ENCODE measurements at places on chromosomes 7 and 10. TPM values are rescaled to one million over a fixed set of nuclear protein-coding genes. Genes with fewer than 3 reads are reported as not detected.
A peak's percentile ranks its signal among the peaks of the same experiment; 100 is the strongest.

Gene KLLN
- 1.5 TPM for total RNA-seq

Gene SPOCK2
- 24.1 TPM for total RNA-seq

Gene TMEM176A
- 33.1 TPM for total RNA-seq

Gene HTR5A
- total RNA-seq, result not detected

Gene KAZALD1
- 8.2 TPM for total RNA-seq

Gene KAT6B
- 161 TPM for total RNA-seq

Gene SVOPL
- total RNA-seq, result not detected

Gene WBP1L
- total RNA-seq, result 47.6 TPM

Gene EEPD1
- 15.3 TPM for total RNA-seq

DNA sequence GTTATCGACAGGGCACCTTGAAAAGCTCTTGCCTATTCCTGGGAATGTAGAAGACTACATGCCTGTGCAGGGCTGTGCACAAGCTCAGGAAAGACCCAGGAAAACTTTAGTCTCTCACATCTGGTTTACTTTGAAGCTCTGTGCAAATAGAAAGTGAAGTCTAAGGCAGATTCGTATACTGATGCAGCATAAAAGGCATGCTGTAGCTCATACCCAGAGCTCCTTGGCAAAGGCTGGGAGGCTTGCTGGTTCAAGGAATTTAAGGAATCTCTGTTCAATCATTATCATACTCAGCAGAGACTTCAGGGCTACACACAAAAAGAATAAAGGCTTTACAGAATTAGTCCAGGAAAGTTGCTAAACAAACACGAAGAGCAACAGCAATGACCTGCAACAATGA is 192.0 kb downstream of the OTUD1 start:
- no peak for DNase-seq
- H3K27ac ChIP-seq, result no peak overlapping the region

- peaks cover 6% of the 10 kb centered on the region for H3K27me3 ChIP-seq
- peaks cover 19% of the 10 kb centered on the region for H3K4me1 ChIP-seq
- DNase-seq, result peak; percentile 21
- H3K36me3 ChIP-seq, result no peaks in the 10 kb centered on the region
- H3K27ac ChIP-seq, result peak overlapping the region; percentile 99
These were observed 113.2 kb upstream of the RHEB start for GRCh38 chr7:151632750-151633515.

DNA sequence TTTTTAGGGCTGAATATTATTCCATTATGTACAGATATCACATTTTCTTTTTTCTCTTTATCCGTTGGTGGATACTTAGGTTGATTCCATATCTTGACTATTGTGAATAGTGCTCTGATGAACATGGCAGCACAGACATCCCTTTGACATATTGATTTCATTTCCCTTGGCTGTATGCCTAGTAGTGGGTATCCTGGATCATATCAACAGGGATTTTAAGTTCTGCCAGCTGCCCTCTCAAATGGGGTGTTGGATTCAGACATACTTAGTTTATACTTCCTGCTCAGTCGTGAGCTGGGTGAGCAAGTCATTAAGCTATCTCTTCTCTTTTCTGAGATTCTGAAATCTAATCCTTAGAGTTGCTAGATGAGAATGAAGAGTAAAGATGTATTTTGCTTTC is 139.6 kb upstream of the SORCS3 start:
- no peak overlapping the region for H3K4me3 ChIP-seq
- H3K4me1 ChIP-seq, result no peaks in the 10 kb centered on the region
- H3K27ac ChIP-seq, result no peak overlapping the region

DNA sequence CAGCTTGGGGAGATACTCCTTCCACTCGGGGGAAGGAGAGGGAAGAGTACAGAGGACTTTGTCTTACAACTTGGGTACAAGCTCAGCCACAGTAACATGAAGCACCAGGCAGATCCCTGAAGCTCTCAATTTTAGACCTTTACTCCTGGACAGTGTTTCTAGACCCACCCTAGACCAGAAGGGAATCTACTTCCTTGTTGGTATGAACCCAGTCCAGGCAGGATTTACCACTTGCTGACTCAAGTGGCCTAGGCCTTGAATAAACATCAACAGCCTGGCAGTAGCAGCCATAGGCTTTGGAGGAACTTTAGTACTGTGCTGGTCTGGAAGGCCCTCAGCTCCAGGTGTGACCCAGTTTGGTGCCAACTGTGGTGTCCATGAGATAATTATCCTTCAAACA is 173.1 kb downstream of the ADRA2A start:
- H3K4me1 ChIP-seq, result no peaks in the 10 kb centered on the region
- no peaks in the 10 kb centered on the region for H3K36me3 ChIP-seq
- H3K4me3 ChIP-seq, result no peak overlapping the region
- DNase-seq, result no peak
- H3K27ac ChIP-seq, result no peak overlapping the region
- H3K27me3 ChIP-seq, result no peaks in the 10 kb centered on the region

- H3K4me3 ChIP-seq, result no peak overlapping the region
- DNase-seq, result no peak
- no peaks in the 10 kb centered on the region for H3K4me1 ChIP-seq
- no peak overlapping the region for H3K27ac ChIP-seq
- no peaks in the 10 kb centered on the region for H3K27me3 ChIP-seq
- no peaks in the 10 kb centered on the region for H3K36me3 ChIP-seq
These were observed 94.7 kb upstream of the JCAD start for GRCh38 chr10:30154126-30154525.

- no peak overlapping the region for H3K27ac ChIP-seq
- peaks cover 1% of the 10 kb centered on the region for H3K4me1 ChIP-seq
- H3K27me3 ChIP-seq, result no peaks in the 10 kb centered on the region
- H3K36me3 ChIP-seq, result peaks cover 7% of the 10 kb centered on the region
- H3K4me3 ChIP-seq, result no peak overlapping the region
These were observed 22.8 kb upstream of the ZNF282 start for GRCh38 chr7:149172534-149172920.

GRCh38 chr7:147081117-147081516 is 964.5 kb downstream of the CNTNAP2 start:
- no peaks in the 10 kb centered on the region for H3K36me3 ChIP-seq
- H3K4me3 ChIP-seq, result no peak overlapping the region
- DNase-seq, result no peak

DNA sequence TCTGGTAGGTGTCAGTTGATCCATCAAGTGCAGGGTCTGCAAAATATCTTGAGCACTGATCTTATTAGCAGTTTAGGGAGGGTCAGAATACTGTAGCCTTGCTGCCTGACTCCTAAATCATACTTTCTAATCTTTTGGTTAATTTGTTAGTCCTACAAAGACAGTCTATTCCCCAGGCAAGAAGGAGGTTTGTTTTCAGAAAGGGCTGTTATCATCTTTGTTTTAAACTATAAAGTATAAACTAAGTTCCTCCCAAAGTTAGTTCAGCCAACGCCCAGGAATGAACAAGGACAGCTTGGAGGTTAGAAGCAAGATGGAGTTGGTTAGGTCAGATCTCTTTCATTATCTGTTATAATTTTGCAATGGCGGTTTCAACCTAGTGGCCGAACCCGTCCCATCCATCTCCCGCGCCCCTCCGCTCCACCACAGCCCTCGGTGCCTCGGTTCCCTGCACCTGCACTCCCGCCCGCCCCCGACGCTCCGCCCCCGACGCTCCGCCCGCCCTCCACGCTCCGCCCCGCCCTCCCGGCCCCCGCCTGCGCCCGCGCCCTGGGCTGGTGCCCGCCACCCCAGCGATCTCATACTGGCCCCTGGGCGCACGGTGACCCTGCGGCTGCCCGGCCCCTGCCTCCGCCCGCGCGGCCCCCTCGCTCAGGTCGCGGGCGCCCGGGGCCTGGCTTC is at the start of gene ADCK2:
Gene ADCK2, plus strand, starts transcription at position 564 of the 681 bp plus-strand sequence. CDS start 386 bp downstream, outside the sequence.
- peak within 1 kb of the TSS; percentile 91 for H3K27ac ChIP-seq
- DNase-seq, result no peak
- H3K4me1 ChIP-seq, result no peaks in the 10 kb centered on the region
- H3K4me3 ChIP-seq, result peak within 1 kb of the TSS; percentile 80
- H3K36me3 ChIP-seq, result no peaks in the 10 kb centered on the region

DNA sequence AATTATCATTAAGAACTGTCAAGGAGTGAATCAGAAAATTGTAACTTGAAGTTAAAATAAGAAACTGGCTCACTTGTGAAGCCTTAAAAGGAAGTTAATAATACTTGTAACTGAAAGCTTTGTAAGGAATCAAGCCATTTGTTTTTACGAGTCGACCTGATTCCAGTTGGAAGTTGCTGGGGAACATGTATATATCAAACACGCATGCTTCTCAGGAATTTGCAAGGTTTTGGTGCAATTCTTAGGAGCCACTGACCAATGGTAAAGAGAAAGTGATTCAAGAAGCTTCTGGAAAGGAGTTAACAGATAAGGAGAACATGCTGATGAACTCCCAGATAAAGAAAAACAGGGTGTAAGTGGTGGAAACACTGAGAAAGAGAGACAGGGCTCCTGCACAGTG is 56.4 kb downstream of the ETV1 start:
- peak overlapping the region; percentile 74 for H3K27ac ChIP-seq
- no peak overlapping the region for H3K4me3 ChIP-seq
- no peaks in the 10 kb centered on the region for H3K27me3 ChIP-seq
- peaks cover 10% of the 10 kb centered on the region for H3K36me3 ChIP-seq

GRCh38 chr10:71426058-71426605 is 29.4 kb downstream of the CDH23 start:
- H3K36me3 ChIP-seq, result no peaks in the 10 kb centered on the region
- H3K27ac ChIP-seq, result no peak overlapping the region
- no peak for DNase-seq
- H3K4me3 ChIP-seq, result no peak overlapping the region
- H3K4me1 ChIP-seq, result peaks cover under 1% of the 10 kb centered on the region

DNA sequence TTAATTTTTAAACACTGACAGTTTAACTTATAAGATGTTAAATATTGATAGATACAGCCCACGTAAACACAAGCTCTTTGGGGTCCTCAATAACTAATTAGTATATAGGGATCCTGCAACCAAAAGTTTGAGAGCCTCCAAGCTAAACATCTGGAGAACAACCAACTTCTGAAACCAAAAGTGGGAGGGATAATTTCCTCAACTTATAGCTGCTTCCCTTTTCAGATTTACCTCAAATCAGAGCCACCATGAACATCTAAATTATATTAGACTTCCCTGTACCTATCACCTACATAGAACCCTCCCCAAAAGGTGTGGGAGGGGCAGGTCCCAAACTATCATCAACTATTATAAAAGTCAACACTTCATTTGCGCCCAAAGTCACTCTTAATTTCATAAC is 8.6 kb downstream of the PSAP start:
- H3K27me3 ChIP-seq, result no peaks in the 10 kb centered on the region
- no peak overlapping the region for H3K27ac ChIP-seq
- no peak for DNase-seq
- no peaks in the 10 kb centered on the region for H3K36me3 ChIP-seq
- no peak overlapping the region for H3K4me3 ChIP-seq

- no peaks in the 10 kb centered on the region for H3K4me1 ChIP-seq
- DNase-seq, result peak; percentile 60
- no peaks in the 10 kb centered on the region for H3K36me3 ChIP-seq
These were observed at the start of gene ALOX5 for GRCh38 chr10:45373576-45374349. Gene ALOX5 (plus strand): TSS chr10:45374216. CDS start chr10:45374280, 64 bp downstream.

GRCh38 chr10:49361735-49362568 is 33.9 kb downstream of the DRGX start:
- no peaks in the 10 kb centered on the region for H3K36me3 ChIP-seq
- no peaks in the 10 kb centered on the region for H3K27me3 ChIP-seq
- no peak for DNase-seq

DNA sequence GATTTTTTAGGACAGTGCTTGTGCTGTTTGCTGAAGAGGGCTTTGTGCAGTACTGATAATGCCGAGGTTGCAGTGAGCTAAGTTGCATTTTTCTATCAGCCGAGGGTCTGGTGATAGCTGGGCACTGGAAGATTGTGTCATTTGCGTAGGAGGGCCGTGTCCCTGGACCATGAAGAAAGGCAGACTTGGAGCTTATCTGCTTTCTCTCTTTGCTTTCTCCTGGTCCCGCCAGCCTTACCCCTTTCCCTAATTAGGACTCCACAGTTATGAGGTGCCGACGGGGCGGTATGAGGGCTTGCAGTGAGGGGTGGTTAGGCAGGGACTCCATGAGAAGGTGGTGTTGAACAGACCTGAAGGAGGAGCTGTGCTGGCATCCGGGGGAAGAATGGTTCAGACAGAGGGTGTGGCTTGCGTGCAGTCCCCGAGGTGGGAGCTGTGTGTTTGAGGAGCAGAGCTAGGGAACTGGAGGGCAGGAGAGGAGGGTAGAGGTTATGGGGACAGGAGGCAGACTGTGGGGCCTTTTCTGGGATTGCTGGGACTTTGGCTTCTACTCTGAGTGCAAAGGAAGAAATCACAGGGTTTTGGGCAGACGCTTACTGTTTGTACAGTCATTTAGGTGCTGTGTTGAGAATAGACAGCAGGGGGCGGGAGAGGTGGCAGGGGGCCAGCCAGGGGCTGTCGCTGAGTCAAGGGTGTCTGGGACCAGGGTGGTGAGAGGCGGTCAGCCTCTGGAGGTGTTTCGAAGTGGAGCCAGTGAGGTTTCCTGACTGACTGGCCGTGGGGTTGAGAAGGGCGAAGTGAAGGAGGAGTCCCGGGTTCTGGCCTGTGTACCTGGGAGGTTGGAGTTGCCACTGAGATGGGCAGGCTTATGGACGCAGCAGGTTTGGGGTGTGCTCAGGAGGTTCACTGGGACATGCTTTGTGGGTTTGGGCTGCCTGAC is 43.4 kb downstream of the PRF1 start:
- H3K4me3 ChIP-seq, result no peak overlapping the region
- DNase-seq, result peak; percentile 80
- no peak overlapping the region for H3K27ac ChIP-seq
- H3K36me3 ChIP-seq, result no peaks in the 10 kb centered on the region

- no peaks in the 10 kb centered on the region for H3K4me1 ChIP-seq
- peak; percentile 47 for DNase-seq
- no peak overlapping the region for H3K4me3 ChIP-seq
- no peaks in the 10 kb centered on the region for H3K27me3 ChIP-seq
- no peak overlapping the region for H3K27ac ChIP-seq
- H3K36me3 ChIP-seq, result no peaks in the 10 kb centered on the region
These were observed 14.0 kb downstream of the SLC29A4 start for GRCh38 chr7:5296611-5297226.

- H3K4me1 ChIP-seq, result peaks cover 5% of the 10 kb centered on the region
- H3K27ac ChIP-seq, result no peak overlapping the region
- H3K27me3 ChIP-seq, result no peaks in the 10 kb centered on the region
- no peak overlapping the region for H3K4me3 ChIP-seq
- H3K36me3 ChIP-seq, result no peaks in the 10 kb centered on the region
These were observed 172.4 kb upstream of the ZNF32 start for GRCh38 chr10:43821103-43821502.

DNA sequence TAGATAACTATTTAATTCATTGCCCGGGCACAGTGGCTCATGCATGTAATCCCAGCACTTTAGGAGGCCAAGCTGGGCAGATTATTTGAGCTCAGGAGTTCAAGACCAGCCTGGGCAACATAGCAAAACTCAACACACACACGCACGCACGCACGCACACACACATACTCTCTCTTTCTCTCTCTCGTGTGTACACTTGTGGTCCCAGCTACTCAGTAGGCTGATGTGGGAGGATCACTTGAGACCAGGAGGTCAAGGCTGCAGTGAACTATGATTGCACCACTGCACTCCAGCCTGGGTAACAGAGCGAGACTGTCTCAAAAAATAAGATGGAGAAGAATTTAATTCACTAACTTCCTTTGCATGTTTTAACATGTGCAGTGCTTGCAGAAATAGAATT is 38.1 kb downstream of the PTPN12 start:
- H3K4me1 ChIP-seq, result no peaks in the 10 kb centered on the region
- H3K36me3 ChIP-seq, result peaks cover 31% of the 10 kb centered on the region
- no peaks in the 10 kb centered on the region for H3K27me3 ChIP-seq
- H3K27ac ChIP-seq, result no peak overlapping the region
